ENCODE measurements at places on chromosomes 16 and 17.

DNA sequence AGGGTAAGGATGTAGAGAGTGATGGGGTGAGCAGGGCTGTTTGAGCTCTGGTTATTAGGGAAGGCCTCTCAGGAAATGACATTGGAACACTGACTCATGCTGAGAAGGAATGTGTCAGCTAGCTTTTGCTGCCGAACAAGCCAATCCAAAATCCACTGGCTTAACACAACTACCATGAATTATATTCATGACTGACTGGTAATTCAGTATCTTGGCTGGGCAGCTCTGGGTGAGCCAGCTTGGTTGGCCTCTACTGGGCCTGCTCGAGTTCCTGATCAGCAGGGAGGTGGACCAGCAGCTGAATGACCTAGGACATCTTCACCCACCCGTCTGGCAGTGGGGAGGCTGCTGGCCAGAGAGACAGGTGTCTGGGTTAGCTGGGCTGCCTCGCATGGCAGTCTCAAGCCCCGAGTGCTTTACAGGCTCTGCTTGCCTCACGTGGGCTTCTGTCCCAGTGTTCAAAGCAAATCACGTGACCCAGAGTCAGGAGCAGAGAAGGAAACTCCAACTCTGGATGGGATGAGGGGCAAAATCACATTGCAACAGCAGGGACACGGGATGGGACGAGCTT, 209.4 kb downstream of the KATNIP start:
- DNase-seq, result no peak

- no peak for DNase-seq
These were observed 13.0 kb upstream of the HOXB9 start for GRCh38 chr17:48639136-48639535.

- DNase-seq, result no peak
These were observed 24.5 kb upstream of the CIBAR2 start for GRCh38 chr16:85136702-85137322.

DNA sequence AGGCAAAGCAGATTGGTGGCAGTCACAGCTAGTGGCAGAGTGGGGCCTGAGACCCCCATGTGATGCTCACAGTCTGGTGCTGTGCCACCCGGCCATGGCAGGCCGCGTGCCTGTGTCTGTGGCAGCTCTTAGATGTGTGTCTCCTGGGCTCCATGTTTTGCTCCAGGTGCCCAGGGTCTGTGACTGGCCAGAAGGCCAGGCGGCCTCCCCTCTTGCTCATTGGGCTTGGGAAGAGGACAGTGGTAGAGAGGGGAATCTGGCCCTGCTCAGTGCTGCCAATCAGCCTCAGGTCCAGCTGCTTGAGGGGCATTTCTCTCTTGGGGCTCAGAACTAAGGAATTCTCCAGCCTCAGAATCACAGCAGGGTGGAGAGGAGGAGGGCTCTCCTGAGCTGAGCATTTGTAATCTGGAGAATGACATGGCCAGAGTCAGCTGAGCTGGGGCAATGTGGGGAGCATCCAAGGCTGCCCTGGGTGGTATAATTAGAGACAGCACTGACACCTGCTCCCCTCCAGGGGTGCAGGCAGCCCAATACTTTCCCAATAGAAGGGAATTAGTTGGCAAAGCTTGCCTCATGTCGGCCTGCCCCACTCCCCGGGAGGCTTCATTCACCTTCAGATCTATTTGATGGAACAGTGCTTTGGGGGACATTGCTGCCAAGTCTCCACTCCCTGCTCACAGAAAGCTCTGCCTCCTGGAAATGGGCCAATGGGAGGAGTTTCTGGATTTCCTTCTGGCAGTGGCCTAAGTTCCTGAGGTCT, 2.7 kb upstream of the LASP1NB start:
- no peak for DNase-seq

DNA sequence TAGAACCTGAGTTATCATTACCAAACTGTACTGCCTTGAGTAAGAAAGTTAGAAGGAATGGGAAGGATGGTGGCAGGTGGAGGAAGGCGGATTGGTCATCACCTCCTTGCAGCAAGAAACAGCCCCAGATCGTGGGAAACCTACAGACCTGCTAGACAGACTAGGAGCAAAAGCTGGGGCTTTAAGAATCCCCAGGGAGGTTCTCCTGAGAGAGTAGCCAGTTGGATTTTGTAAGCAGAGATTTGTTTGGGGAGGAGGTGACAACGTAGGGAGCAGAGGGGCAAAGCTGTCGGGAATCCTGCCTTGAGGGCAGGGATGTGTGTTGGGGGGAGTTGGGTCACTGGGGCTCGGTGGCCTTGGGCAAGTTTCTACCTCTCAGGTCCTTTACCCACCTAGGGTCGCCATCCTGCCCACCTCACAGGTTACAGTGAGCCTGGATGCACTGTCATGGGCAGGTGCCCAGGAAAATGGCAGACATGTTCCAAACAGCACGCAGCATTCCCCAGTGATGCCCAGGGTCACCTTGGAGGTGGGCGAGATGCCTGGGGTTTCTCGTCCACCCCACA, 49.2 kb upstream of the STH start:
- DNase-seq, result no peak

- DNase-seq, result no peak
These were observed 1.2 kb upstream of the ATP2A1 start for GRCh38 chr16:28876973-28877654.
